ENCODE measurements at places on chromosomes 5 and 9.

- DNase-seq: no peak
Observed at GRCh38 chr9:14437354-14438231, 123.7 kb upstream of the NFIB start.

DNA sequence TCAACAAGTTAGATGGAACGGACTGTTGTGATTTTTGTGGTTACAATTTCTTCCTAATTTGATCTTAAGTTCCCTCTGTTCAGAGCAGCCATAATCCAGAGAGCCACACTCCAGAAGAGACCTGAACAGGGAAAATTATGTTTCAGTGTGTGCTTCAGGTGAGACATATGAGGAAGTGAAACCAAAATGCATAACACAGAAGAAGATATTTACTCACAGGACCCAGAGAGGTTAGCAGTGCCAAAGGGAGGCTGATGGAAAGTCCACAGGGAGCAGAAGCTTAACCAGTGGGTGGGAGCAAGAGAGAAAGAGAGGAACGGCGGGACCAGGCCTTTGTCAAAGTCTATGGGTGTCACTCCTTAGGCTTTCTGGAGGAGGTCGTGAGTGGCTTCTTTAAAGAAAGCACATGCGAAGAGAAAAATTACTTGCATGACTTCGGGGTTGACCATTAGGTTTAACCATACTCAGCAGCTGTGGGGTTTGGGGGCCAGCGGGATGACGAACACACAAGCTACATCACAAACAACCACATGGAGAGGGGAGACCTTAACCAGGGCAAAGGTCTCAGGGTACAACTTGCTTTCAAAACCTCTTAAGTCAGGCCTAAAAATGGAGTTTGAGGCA lies 141.4 kb downstream of the MED10 start:
- DNase-seq: no peak

- DNase-seq: no peak
Observed at GRCh38 chr9:96417661-96418082, 498 bp downstream of the ZNF367 start.

DNA sequence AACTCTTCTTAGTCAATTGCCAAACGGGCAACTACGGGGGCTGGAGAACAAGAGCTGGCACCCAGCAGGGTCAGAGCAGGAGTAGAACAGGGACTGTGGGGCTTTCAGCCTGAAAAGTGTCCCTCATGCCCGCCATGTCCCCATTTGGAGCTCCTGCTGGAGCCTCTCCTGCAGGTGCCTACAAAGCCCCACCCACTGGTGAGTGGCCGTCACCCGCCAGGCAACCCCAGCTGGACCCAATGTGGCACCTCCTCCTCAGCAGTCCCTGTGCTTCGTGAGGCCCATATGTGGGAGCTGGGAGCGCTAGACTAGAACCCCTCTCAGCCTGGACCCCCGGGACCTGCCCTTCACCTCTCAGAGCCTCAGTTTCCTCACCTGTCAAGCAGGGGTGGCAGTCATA lies 40.9 kb downstream of the VAV2 start:
- DNase-seq: no peak

DNA sequence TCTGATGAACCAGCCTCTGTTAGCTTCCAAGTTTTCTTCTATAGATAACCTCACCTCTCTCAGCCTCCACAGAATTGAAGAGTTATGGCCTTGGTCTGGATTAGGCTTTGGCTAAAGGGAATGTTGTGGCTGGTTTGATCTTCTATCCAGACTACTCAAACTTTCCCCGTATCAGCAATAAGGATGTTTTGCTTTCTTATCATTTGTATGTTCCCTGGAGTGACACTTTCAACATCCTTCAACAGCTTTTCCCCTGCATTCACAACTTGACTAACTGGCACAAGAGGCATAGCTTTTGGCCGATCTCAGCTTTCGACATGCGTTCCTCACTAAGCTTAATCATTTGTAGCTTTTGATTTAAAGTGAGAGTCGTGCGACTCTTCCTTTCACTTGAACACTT lies 28.1 kb upstream of the GNE start:
- no peak for DNase-seq

- peak; percentile 65 for DNase-seq
Observed at GRCh38 chr9:84315278-84315877, 25.2 kb downstream of the SLC28A3 start.

DNA sequence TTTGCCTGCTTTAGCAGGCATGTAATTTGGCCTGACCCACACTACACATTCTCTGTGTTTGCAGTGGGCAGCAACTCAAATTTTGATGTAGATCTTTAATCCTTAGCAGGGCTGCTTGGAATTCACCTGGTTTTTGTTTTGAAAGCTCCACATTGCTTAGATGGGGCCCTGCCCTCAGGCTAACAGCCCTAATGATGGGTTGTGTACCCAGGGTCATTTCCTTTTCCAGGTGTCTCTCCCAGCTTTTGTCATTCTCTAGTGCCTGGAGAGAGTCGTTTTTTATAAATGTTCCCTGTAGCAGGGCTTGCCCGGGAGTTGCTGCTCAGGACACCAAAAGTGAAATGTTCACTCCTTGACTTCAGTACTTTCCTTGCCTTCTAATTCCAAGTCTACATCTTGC lies 126.3 kb downstream of the TRIO start:
- no peak for DNase-seq

DNA sequence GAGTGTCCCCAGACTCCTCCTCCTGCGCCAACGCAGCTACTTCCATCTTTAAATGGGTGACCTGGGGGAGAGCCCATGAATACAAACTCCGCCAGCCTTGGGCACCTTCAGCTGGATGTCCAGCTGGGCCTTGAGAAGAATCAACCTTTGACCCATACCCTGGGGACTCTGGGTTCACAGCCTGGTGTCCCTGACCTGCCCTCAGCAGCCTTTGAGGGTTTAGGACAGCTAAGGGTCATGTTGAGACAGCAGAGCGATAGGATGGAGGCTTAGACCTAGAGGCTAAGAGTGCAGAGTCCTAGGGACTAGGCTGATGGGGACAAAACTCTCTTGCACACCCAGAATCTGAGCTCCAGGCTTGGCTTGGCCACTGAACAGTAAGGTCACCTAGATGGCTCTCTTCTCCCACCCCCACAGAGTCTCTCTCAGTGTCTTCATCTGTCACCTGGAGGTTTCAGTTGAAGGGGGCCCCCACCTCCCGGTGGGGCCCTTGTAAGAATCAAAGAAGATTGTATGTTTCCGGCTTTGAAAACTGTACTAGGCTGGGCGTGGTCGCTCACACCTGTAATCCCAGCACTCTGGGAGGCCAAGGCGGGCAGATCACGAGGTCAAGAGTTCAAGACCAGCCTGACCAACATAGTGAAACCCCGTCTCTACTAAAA lies 6.7 kb upstream of the AQP3 start:
- no peak for DNase-seq

- no peak for DNase-seq
Observed at GRCh38 chr5:90533794-90534193, 4.4 kb upstream of the LYSMD3 start.

DNA sequence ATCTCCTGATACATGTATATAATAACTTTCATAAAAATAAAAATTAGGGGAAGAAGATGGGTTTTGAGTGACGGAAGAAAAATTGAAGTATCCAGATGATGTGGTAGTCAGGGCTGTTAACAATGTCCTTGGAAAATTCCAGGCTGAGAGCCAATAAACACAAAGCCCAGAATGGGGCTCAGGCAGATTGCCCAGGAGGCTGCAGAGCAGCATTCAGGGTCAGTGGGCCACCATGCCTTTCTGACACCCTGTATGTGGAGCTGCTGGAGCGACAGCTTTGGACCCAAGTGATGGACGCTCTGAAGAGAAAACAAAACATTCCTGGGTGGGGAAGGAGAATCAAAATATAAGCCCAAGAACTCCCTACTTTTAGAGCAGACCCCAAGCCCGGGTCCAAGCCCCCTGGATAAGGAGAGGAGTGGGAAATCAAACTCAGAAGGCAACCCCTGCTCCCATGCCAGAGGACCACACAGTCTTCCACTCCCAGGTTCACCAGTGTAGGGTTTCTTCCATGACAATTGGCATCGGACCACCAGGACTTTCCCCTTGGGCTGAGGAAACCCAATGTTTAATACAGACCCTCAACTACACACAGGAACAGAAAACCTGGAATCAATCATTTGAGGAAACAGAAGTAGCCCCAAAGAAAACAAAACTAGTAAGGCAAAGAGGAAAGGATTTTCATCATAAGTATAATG lies 45.7 kb upstream of the SPATA31C2 start:
- no peak for DNase-seq

- DNase-seq: no peak
Observed at GRCh38 chr9:38018241-38018957, 50.6 kb downstream of the SHB start.

- no peak for DNase-seq
Observed at GRCh38 chr9:86795047-86795442, 152.3 kb downstream of the GAS1 start.

- no peak for DNase-seq
Observed at GRCh38 chr5:163252950-163253349, 184.4 kb upstream of the CCNG1 start.

DNA sequence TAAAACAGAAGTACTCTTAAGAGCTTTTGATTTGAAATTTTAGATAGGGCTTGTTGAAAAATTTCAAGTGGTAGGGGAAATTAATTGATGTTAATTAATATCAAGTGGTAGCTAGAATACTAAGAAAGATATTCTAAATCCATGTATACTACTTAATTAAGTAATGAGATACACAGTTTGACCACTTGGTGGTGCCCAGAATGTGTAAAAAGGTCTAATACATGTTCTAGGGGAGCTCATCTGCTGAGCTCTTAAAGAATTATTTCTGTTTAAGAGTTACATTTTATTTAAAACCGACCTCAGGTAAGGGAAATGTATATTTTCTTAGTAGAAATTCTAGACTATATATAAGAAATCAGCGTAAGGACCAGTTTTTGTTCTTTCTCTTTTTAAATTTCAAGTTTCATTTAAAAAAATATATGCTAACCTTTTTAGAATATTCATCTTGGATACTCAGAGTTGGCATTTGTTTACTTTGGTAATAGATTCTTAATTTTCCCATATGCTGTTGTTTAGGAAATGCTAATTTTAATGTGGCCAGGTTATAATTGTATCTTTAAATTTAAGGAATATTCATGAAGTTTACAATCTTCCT lies 61.5 kb downstream of the LNPEP start:
- DNase-seq: peak; percentile 82

GRCh38 chr9:106897236-106897635 lies 34.3 kb downstream of the ZNF462 start:
- no peak for DNase-seq

- no peak for DNase-seq
Observed at GRCh38 chr9:136665704-136666371, 3.1 kb downstream of the EGFL7 start.

DNA sequence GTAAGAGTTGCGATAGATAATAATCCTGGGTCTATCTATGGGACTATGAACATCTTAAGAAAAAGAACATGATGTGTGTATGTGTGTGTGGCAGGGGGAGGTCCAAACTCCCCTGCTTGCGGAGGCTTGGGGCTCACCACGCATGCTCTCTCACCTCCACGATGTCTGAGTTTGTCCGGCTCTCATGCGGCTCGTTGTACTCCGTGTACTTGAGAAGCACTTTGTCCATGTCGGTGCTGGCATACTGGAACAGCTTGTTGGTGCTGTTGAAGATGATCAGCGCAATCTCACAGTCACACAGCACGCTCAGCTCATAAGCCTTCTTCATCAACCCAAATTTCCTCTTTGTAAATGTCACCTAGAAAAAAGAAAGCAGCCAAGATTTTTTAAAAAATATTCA lies 78.5 kb downstream of the MEF2C start:
- DNase-seq: no peak

DNA sequence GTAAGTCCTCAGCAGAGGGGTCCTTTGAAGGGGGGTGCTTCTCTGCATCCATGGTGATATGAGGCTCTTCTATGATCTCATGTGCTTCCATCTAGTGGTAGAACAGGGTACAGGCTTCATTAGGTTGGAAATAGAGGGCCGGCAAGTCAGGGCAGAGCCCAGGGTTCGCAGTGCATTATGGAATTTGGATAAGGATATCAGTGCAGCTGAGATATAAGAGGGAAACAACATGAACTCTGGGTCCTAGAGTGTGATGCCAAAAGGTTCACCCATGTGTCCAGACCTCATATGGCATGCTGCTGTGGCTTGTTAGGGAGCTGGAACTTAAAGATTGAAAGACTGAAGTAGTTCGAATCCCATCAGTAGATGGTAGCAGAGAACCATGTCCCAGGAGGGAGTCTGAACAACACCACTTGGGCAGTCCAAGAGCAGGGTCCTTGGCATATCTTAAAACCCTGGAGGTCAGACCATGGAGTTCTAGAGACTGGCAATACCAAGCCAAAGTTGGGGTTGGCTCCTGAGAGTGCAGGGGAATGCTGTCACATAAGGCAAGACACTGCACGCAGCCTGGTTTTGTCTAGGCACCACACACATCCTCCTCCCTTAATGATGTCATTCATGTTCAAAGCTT lies 2.3 kb downstream of the FAM221B start:
- DNase-seq: peak; percentile 89

DNA sequence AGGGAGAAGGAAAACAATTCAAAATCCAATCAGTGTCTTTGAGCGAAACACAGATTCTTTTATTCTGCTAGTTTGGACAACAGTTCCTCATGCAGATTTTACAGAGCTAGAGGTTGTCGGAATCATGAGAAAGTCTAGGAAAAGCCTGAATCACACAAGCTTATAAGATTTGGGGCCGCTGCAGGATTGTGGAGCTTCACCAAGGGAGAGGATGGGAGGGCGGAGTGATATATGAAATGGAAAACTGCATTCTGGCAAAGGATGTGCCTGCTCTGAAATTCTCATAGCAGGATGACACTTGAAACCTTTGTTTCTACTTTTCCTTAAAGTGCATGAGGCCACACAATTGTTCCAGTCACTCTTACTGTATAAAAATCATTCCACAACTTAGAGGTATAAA lies 134.3 kb downstream of the OR2K2 start:
- DNase-seq: no peak

DNA sequence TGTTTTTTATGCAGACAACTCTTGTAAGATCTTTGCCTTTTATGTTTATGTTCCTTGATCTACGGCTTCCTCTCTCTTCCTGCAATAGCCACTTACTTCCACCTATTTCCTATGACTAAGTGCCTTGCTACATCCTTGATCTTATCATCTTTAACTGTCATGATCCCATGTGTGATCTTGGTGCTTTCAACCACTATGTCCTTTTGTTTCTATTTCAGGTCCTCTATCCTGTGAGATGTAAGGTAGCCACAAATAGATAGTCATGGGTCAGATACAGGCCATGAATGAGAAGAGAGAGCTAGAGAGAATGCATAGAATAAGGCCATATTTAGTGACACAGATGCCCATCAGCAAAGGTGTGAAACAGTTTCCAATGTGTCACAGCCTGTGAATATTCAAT lies 243.6 kb upstream of the HAPLN1 start:
- peak; percentile 12 for DNase-seq

DNA sequence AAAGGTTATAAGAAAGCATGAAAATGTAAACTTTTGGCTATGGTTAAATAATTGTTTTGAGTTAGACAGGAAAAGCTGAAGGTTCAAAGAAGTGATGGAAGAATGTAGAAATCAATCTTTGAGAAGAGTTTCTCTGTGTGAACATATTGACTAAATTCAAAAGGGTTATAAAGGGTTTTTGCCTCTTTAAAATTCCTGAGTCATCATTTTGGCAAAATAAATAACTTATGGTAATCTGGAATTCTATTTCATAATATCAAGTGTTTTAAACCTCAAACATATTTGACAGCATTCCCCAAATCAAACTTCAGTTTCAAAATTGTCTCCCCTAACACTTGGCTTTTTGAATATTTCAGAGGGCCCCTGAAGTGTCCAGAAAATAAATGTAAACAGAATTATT lies 60.6 kb upstream of the SPINK5 start:
- DNase-seq: no peak

Data from hematopoietic multipotent progenitor cell treated with erythropoietin and hydrocortisone succinate and interleukin-3 and kit ligand, for 6 days (in vitro differentiated cells).